Stimulated activated CD8-positive, alpha-beta memory T cell treated with anti-CD3 and anti-CD28 coated beads, Interleukin-2, amount 100 ng/mL, for 48 hours (primary cell): ENCODE measurements at places on chromosomes 6 and 20.

- DNase-seq, result no peak
These were observed 27.8 kb downstream of the FOXA2 start for GRCh38 chr20:22556565-22557056.

DNA sequence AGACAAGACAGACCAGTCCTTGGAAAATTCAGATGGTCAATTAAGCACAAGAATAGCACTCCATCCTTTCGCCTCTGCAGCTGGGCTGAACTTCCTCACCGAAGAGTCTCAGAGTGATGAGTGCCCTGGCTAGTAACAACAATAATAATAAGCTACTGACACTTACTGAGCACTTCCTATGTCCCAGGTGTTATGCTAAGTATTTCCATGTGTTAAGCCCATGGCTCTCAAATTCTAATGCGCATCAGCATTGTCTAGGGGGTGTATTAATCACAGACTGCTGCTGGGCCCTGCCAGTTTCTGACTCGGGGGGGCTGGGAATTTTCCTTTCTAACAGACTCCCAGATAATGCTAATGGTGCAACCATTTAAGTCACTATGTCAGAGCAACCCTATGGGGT is 118.2 kb upstream of the LRFN2 start:
- no peak for DNase-seq

DNA sequence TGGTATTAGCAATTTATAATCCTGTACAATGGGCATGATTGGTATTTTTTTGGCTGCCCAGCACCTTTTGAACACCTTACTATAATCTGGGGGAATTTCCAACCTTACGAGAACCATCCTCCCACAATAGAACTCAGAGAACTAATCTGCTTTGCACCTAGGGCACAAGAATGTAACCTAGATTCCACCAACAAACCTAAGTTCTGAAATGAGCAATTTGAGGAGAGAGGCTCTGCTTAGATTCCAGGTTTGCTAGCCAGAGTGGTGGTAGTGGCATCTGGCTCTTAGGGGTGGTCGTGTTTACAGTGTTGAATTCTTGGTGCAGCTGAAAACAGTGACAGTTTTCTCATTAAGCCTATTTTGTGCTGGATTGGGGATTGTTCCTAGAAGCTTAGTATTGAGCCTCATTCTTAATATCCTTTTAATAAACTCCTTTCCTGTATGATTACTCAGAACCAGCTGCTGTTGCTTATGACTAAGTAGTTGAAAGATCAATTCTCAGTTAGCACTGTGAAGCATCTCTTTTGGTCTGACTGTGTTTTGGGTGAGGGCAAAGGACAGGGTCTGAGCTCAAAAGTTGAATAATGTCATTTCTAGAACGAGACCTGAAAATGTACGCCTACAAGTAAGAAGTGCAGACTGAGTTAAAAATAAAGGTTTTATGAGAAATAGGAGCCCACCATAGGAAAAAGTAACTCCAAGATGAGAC is 385.6 kb downstream of the CDKAL1 start:
- DNase-seq, result no peak

GRCh38 chr20:19659448-19659847 is 98.6 kb upstream of the RIN2 start:
- no peak for DNase-seq

DNA sequence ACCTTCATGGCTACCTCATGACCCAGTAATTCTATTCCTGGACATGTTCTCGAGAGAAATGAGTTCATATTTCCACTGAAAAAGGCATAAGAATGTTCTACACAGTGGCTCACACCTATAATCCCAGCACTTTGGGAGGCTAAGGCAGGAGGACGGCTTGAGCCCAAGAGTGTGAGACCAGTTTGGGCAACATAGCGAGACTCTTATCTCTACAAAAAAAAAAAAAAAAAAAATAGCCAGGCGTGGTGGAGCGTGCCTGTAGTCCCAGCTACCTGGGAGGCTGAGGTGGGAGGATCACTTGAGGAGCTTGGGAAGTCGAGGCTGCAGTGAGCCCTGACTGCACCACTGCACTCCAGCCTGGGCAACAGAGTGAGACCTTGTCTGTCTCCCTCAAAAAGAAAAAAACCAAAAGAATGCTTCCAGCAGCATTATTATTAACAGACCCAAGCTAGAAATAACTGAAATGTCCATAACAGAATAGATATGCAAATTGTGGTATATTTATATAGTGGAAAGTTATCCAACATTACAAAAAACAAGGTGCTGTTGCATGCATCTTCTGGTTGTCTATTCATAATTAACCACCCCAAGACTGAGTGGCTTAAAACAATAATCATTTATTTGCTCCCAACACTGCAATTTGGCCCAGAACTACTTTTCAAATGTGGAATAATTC is 9.4 kb upstream of the RAB44 start:
- no peak for DNase-seq
